ENCODE measurements at places on chromosomes 2 and 18.

- no peak for DNase-seq
Observed at GRCh38 chr18:58076052-58076451, 32.0 kb downstream of the NEDD4L start.

DNA sequence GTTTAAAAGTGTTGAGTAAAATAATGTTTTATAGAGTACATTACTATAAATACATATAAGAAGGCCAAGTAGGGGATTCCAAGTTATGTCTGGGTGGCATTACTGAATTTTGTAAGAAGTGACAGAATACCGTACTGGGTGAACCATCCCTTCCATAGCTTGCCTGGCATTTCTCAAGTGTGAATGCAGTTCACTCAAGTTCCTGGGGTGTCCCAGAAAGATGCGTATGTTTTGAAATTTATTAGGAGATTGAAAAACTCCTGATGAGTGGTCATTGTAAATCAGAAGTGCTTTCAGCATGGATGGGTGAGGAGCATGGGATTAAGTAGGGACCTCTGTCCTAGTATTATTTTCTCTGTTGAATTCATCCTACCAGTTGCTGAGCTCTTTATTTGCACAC is 103.2 kb downstream of the VAPA start:
- no peak for DNase-seq

DNA sequence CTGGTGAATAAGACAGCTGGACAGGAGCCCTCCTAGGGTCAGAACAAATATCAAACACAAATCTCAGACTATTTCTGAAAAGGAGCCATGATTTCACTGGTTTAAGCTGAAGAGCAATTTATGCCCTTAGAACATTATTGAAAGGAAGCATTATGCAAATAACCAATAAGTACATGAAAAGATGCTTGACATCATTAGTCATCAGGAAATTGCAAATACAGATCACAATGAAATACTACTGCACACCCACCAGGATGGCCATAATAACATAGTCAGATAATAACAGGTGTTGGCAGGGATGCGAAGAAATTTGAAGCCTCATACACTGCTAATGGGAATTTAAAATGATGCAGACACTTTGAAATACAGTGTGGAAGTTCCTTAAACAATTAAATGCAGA is 176.4 kb upstream of the RAB6C start:
- no peak for DNase-seq

DNA sequence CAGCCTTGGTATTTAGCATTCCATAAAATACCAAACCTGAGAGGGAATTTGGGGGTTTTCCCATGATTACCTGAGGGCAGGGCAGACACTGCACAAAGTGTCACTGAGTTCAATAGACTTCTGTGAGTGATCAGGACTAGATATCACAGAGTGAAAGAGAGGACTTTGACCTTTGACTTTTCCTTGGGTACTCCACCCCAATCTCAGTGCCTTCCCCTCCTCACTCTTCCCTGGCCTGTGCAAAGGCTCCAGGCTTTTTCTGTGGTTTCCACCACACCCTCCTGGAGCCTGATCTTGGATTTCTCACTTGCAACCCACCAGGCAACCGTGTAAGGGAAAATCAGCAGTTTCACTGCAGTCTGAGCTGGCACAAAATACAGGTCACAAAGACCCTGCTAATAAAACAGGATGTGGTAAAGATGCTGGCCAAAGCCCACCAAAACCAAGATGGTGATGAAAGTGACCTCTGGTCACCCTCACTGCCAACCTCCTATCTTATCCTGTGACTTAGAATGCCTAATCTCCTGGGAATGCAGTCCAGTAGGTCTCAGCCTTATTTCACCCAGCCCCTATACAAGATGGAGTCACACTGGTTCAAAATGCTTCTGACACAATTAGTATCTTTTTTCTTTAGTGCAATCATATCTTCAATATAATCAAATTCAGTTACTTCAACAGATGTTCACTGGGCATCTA is 64.0 kb downstream of the BOD1L2 start:
- DNase-seq = peak; percentile 15

Data from Calu3 (cell line).